Stimulated activated naive B cell treated with anti-CD40 and anti-IgM and Interleukin-4, amounts not matched to agents 10 μg/mL and 1 μg/mL and 100 μg/mL, for 72 hours (primary cell): ENCODE measurements at places on chromosomes 3 and 15.

DNA sequence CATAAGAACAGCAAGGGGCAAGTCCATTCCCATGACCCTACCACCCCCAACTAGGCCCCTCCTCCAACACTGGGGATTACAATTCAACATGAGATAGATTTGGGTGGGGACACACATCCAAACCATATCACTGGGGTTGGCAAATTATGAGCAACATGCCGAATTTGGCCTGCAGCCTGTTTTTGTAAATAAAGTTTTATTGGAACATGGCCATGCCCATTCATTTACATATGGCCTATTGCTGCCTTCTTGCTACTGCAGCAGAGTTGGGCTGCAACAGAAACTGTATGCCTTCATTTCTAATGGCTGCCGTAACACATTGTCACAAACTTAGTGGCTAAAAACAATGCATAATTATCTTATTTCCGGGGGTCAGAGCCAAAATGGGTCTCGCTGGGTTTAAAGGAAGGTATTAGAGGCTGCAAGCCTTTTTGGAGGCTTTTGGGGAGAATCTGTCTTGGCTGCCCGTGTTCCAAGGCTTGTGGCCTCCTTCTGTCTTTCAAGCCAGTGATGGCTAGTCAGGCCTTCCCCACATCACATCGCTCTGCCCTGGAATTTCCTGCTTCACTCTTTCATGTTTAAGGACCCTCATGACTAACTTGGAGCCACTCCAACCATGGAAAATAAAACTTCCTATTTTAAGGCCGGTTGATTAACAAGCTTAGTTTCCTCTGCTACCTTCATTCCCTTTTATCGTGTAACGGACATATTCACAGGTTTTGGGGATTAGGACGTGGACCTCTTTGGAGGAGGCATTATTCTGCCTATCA, 428.5 kb upstream of the PROK2 start:
- H3K4me3 ChIP-seq = no peak overlapping the region
- H3K27me3 ChIP-seq = peaks cover 11% of the 10 kb centered on the region
- peaks cover 9% of the 10 kb centered on the region for H3K4me1 ChIP-seq
- no peak overlapping the region for H3K27ac ChIP-seq
- H3K36me3 ChIP-seq = no peaks in the 10 kb centered on the region
- DNase-seq = no peak

- no peaks in the 10 kb centered on the region for H3K27me3 ChIP-seq
- DNase-seq = no peak
- no peak overlapping the region for H3K4me3 ChIP-seq
- H3K27ac ChIP-seq = no peak overlapping the region
- H3K36me3 ChIP-seq = no peaks in the 10 kb centered on the region
These were observed 87.0 kb upstream of the ZNF280D start for GRCh38 chr15:56820333-56820732.

- H3K4me1 ChIP-seq = peaks cover 6% of the 10 kb centered on the region
- DNase-seq = no peak
- H3K27ac ChIP-seq = no peak overlapping the region
- no peaks in the 10 kb centered on the region for H3K36me3 ChIP-seq
These were observed 34.2 kb downstream of the GRIP2 start for GRCh38 chr3:14505803-14506500.

DNA sequence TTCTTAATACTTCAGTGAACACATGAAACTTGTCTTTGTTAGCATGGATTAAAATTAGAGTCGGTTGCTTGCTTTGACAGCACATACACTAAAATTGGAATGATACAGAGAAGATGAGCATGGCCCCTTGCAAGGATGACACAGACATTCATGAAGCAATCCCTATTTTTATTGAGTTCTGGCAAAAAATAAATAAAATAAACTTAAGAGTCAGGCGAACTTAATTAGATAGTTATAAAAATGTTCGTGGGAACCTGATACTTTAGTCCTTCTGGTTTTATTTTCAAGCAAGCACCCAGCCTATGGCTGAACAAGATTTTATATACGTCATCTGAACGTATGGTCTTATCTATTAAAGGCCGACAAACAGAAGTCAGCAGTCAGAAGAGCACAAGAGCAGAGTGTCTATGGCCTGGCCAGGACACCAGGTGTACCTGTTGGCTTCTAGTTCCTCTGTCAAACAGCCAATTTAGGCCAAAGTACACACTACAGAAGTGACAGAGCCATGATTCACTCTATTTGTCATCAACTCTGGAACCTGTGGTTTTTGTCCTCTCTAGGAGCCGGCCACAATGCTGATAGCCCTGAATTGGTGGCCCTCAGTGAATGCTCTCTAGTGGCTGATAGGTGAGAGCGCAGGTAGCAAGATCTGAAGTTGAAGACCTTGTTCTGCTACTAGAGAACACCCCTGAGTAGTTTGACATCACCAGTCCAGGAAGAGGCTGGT, 64.3 kb downstream of the LEO1 start:
- H3K27ac ChIP-seq = no peak overlapping the region
- H3K4me3 ChIP-seq = no peak overlapping the region
- H3K4me1 ChIP-seq = no peaks in the 10 kb centered on the region

GRCh38 chr15:52252781-52253180, 42.8 kb downstream of the MYO5C start:
- no peak overlapping the region for H3K4me3 ChIP-seq
- no peaks in the 10 kb centered on the region for H3K27me3 ChIP-seq
- no peaks in the 10 kb centered on the region for H3K36me3 ChIP-seq
- DNase-seq = no peak
- H3K27ac ChIP-seq = no peak overlapping the region

- H3K27ac ChIP-seq = no peak overlapping the region
- no peaks in the 10 kb centered on the region for H3K36me3 ChIP-seq
- no peaks in the 10 kb centered on the region for H3K4me1 ChIP-seq
- H3K27me3 ChIP-seq = peaks cover 18% of the 10 kb centered on the region
- DNase-seq = no peak
These were observed 35.2 kb upstream of the TF start for GRCh38 chr3:133711013-133711412.

DNA sequence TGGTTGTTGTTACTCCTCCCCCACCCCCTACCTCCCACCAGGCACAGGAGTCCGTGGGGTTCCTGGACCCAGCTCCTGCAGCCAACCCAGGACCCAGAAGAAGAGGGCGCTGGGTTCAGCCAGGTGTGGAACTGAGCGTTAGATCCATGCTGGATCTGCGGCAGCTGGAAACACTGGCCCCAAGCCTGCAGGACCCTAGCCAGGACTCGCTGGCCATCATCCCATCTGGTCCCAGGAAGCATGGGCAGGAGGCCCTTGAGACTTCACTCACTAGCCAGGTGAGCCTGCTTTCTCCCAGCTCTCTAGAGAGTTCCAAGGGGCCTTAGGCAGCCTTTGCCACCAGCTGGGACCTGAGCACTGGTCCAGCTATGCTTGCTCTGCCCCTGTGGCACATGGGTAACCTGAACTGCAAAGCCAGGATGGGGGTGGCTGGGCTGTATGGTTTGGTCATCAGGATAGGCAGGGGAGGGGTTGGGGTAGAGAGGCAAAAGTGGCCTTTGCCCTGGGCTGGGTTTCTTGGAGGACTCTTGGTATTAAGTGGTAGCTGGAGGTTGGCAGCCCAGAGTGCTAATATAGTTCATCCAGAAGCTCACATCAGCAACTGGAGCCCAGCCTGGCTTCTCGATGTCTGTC, 7.0 kb upstream of the JMJD7 start:
- H3K27me3 ChIP-seq = no peaks in the 10 kb centered on the region
- no peak overlapping the region for H3K4me3 ChIP-seq
- H3K4me1 ChIP-seq = no peaks in the 10 kb centered on the region
- H3K36me3 ChIP-seq = peaks cover 74% of the 10 kb centered on the region
- no peak overlapping the region for H3K27ac ChIP-seq
- no peak for DNase-seq
